ENCODE measurements at places on chromosomes 3 and 15. TPM values are rescaled to one million over a fixed set of nuclear protein-coding genes. Genes with fewer than 3 reads are reported as not detected.

The CACNA1D gene
- total RNA-seq = 1.7 TPM

GRCh38 chr15:55151631-55152030, 45.1 kb downstream of the RSL24D1 start:
- 0 out of 2 replicates have a peak, but pooled peaks cover 1% of the 10 kb centered on the region for H3K36me3 ChIP-seq
- no peak for DNase-seq
- no peak overlapping the region for H3K4me3 ChIP-seq

DNA sequence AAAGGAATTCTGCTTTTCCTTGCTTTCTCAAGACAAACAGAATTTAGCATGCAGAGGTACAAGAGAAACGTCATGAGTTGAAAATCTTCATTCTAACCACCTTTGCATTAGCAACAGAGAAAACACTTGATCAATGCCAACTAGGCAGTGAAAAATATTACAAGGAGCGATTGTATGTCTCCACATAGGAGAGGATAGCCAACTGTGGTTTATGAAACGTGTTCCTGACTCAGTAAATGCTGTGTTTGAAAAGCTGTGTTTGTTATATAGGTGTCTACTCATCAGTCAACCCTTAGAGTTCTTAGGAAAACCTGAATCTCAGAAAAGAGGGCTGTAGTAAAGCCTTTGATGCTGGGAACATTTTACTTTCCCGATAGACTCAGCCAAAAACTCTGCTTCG, 102.4 kb downstream of the FRMD4B start:
- no peak for DNase-seq
- no peak overlapping the region for H3K4me3 ChIP-seq
- no peaks in the 10 kb centered on the region for H3K36me3 ChIP-seq
- no peaks in the 10 kb centered on the region for H3K27me3 ChIP-seq
- H3K27ac ChIP-seq = no peak overlapping the region

The IL20RB gene
- total RNA-seq = 4.6 TPM

DNA sequence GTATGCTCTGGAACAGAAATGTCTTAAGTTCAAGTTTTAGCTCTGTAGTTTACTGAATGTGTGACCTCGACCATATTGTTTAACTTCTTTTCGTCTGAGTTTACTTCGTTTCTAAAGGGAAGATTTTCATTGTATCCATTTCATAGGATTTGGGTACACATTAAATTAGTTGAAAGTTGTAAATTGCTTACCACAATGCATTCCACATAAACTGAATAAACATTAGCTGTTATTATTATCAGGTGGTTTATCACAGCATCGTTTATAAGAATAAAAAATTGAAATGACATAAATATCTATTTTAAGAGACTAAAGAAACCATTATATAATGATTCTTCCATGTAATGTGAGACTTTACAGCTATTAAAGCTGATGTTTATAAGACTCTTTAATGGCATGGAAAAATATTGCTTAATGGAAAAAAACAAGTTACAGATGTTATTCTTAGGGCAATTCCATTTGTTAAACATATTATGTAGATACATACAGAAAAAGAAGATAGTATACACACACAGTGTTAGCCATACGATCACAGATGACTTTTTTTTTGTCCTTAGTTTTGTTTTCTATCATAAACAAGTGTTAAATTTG, 342.3 kb upstream of the SGO1 start:
- no peaks in the 10 kb centered on the region for H3K27me3 ChIP-seq
- H3K36me3 ChIP-seq = no peaks in the 10 kb centered on the region
- DNase-seq = no peak
- no peak overlapping the region for H3K27ac ChIP-seq
- no peak overlapping the region for H3K4me3 ChIP-seq
- H3K4me1 ChIP-seq = no peaks in the 10 kb centered on the region

The SV2B gene
- total RNA-seq = 0.76 TPM

- H3K36me3 ChIP-seq = no peaks in the 10 kb centered on the region
- no peaks in the 10 kb centered on the region for H3K4me1 ChIP-seq
- H3K27me3 ChIP-seq = no peaks in the 10 kb centered on the region
- no peak overlapping the region for H3K27ac ChIP-seq
- no peak for DNase-seq
Measured at GRCh38 chr3:3531476-3531875, 267.8 kb upstream of the LRRN1 start.

- no peaks in the 10 kb centered on the region for H3K27me3 ChIP-seq
- DNase-seq = no peak
- H3K4me3 ChIP-seq = no peak overlapping the region
- H3K27ac ChIP-seq = no peak overlapping the region
Measured at GRCh38 chr3:95134693-95135413, 1072.0 kb downstream of the NSUN3 start.

- no peak for DNase-seq
- peaks cover 6% of the 10 kb centered on the region for H3K4me1 ChIP-seq
- no peaks in the 10 kb centered on the region for H3K27me3 ChIP-seq
Measured at GRCh38 chr3:39327053-39327745, 2.3 kb upstream of the CCR8 start.

GRCh38 chr3:45592830-45593707, 1.5 kb upstream of the LIMD1 start:
- peak overlapping the region; percentile 75 for H3K27ac ChIP-seq
- H3K4me3 ChIP-seq = peak overlapping the region; percentile 82
- H3K27me3 ChIP-seq = no peaks in the 10 kb centered on the region
- H3K36me3 ChIP-seq = no peaks in the 10 kb centered on the region
- peak; percentile 98 for DNase-seq

GRCh38 chr3:49417516-49418120, 4.7 kb downstream of the AMT start:
- DNase-seq = peak; percentile 27
- H3K27ac ChIP-seq = no peak overlapping the region
- no peaks in the 10 kb centered on the region for H3K36me3 ChIP-seq
- peaks cover 7% of the 10 kb centered on the region for H3K4me1 ChIP-seq
- no peaks in the 10 kb centered on the region for H3K27me3 ChIP-seq

DNA sequence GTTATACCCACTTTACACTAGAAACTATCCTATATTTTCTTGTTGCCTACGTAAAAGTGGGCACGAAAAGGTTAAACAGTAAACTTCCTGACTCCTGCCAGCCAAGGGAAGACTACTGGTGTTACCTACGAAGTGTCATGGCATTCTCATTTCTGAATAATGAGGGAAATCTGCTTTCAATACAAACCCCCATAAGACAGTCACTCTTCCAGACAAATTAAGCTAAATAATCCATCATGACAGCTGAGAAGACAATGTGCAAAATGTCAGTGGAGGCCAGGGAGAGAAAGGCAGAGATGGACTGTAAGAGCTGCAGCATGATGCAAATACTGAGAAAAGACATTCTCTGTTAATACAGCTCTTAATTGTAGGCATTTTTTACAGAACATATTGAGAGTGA, 136.5 kb downstream of the SERPINI1 start:
- H3K36me3 ChIP-seq = no peaks in the 10 kb centered on the region
- peaks cover 7% of the 10 kb centered on the region for H3K4me1 ChIP-seq
- no peak overlapping the region for H3K27ac ChIP-seq
- no peaks in the 10 kb centered on the region for H3K27me3 ChIP-seq
- DNase-seq = no peak

DNA sequence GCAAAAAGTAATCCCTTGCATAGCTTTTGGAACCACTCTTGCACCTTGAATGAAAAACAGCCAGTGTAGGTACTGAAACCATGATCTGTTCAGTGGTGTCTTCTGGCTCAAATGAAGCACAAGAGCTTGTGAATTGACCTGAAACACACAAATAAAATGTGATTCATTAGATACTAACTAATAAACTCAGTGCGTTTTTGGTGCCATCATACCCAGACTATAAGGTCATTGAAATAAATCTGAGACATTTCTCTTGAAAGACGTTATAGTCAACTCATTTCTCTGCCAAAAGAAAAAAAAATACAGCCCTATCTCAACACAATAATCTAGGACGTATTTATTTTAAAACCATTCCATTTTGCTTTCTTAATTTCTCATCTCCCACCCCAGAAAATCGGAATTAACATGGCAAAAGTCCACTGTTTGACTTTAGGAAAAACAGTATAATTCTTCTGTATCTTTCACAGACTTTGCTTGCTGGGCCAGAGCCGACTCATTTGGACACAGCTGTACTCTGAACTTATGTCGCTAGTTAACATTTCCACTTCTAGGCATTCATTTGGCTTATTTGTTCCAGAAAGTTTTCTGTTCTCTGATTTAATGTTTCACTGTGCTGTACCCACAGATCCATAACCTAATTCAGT, 284.9 kb upstream of the TBL1XR1 start:
- no peak overlapping the region for H3K4me3 ChIP-seq
- no peak for DNase-seq
- H3K27me3 ChIP-seq = no peaks in the 10 kb centered on the region
- no peaks in the 10 kb centered on the region for H3K36me3 ChIP-seq
- H3K27ac ChIP-seq = no peak overlapping the region

The PLSCR5 gene
- not detected for total RNA-seq

The CYP19A1 gene
- total RNA-seq = not detected

The CPB1 gene
- not detected for total RNA-seq

- H3K27ac ChIP-seq = no peak overlapping the region
- no peaks in the 10 kb centered on the region for H3K36me3 ChIP-seq
- H3K4me3 ChIP-seq = no peak overlapping the region
- peaks cover 20% of the 10 kb centered on the region for H3K4me1 ChIP-seq
- DNase-seq = no peak
- H3K27me3 ChIP-seq = peaks cover 50% of the 10 kb centered on the region
Measured at GRCh38 chr3:98730338-98730737, 32.8 kb upstream of the ST3GAL6 start.

GRCh38 chr3:39809995-39810595, 686 bp downstream of the MYRIP start:
- H3K4me3 ChIP-seq = peak overlapping the region; percentile 81
- peak; percentile 60 for DNase-seq
- H3K4me1 ChIP-seq = peaks cover 18% of the 10 kb centered on the region

- no peaks in the 10 kb centered on the region for H3K36me3 ChIP-seq
- no peak overlapping the region for H3K27ac ChIP-seq
- no peak overlapping the region for H3K4me3 ChIP-seq
- H3K27me3 ChIP-seq = no peaks in the 10 kb centered on the region
- H3K4me1 ChIP-seq = no peaks in the 10 kb centered on the region
Measured at GRCh38 chr15:38610748-38611147, 46.1 kb upstream of the RASGRP1 start.

GRCh38 chr3:172279191-172279640, 169.0 kb downstream of the GHSR start:
- peaks cover 4% of the 10 kb centered on the region for H3K4me1 ChIP-seq
- no peaks in the 10 kb centered on the region for H3K27me3 ChIP-seq
- no peak overlapping the region for H3K27ac ChIP-seq
- DNase-seq = no peak

DNA sequence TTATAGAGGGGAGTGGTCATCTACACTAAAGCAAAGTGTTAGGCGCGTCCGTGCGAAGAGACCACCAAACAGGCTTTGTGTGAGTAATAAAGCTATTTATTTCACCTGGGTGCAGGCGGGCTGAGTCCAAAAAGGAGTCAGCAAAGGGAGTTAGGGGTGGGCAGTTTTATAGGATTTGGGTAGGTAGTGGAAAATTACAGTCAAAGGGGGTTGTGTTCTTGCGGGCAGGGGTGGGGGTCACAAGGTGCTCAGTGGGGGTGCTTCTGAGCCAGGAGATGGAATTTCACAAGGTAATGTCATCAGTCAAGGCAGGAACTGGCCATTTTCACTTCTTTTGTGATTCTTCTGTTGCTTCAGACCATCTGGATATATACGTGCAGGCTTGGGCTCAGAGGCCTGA, 47.1 kb downstream of the OIP5 start:
- peaks cover 9% of the 10 kb centered on the region for H3K4me1 ChIP-seq
- no peaks in the 10 kb centered on the region for H3K27me3 ChIP-seq
- H3K4me3 ChIP-seq = peak overlapping the region; percentile 80
- peak; percentile 28 for DNase-seq
- H3K27ac ChIP-seq = peak overlapping the region; percentile 73
- peaks cover 38% of the 10 kb centered on the region for H3K36me3 ChIP-seq

The ZNF620 gene
- 13.6 TPM for total RNA-seq

DNA sequence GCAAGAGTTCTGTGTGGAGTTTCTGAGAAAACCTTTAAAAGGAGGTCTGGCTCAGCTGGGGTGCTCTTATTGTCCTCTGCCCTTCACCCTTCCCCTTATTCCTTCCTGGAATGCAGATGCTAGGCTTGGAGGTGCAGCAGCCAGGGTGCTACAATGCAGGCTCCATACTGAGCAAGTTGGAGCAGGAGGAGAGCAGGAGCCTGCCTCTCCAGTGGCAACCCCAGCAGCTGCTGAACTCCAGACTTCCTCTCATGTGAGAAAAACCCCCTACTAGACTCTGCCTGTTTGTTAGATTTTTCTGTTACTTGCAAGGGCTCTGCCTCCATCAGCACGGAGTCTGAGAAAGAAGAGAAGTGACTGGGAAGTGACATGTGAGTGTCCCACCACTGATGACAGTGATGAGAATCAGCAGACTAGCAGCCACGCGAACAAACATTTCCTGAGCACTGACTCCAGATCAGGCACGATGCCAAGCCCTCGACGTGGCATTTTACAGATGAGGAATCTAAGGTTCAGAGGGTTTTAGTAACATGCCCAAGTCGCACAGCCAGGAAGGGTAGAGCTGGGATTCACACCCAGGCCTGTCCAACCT, 16.1 kb upstream of the RARRES1 start:
- H3K27ac ChIP-seq = no peak overlapping the region
- no peaks in the 10 kb centered on the region for H3K4me1 ChIP-seq
- no peaks in the 10 kb centered on the region for H3K27me3 ChIP-seq
- DNase-seq = no peak
- no peaks in the 10 kb centered on the region for H3K36me3 ChIP-seq

The AADACL2 gene
- not detected for total RNA-seq

GRCh38 chr3:153215966-153216365, 53.9 kb downstream of the RAP2B start:
- DNase-seq = no peak
- no peaks in the 10 kb centered on the region for H3K27me3 ChIP-seq
- no peaks in the 10 kb centered on the region for H3K36me3 ChIP-seq
- peaks cover 9% of the 10 kb centered on the region for H3K4me1 ChIP-seq
- H3K4me3 ChIP-seq = no peak overlapping the region

- H3K27ac ChIP-seq = peak overlapping the region; percentile 50
- H3K4me1 ChIP-seq = peaks cover 44% of the 10 kb centered on the region
- H3K27me3 ChIP-seq = no peaks in the 10 kb centered on the region
- no peak for DNase-seq
- no peak overlapping the region for H3K4me3 ChIP-seq
- no peaks in the 10 kb centered on the region for H3K36me3 ChIP-seq
Measured at GRCh38 chr3:190012784-190013183, 107.9 kb downstream of the P3H2 start.

The ALG1L2 gene
- not detected for total RNA-seq

- DNase-seq = no peak
- no peak overlapping the region for H3K27ac ChIP-seq
- no peaks in the 10 kb centered on the region for H3K36me3 ChIP-seq
- H3K4me3 ChIP-seq = no peak overlapping the region
Measured at GRCh38 chr3:153180860-153181372, 18.9 kb downstream of the RAP2B start.

DNA sequence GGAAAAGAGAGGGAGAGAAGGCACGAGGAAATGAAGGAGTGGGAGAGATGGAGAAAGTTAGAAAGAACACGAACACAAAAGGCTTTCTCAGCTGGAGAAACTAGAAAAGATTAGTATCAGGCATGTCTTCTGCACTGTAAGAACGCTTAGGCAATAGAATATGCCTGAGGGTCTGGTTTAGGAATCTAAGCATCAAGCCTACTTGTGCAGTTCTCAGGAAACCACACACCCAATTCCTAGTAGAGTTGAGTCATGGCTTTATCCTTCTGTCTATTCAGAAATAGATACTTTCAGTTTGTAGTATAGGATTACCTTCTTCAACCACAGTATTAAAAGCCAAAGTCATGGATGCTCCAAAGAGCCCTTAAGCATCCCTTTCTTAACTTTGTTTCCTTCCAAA, 969.4 kb downstream of the NTRK3 start:
- H3K27me3 ChIP-seq = no peaks in the 10 kb centered on the region
- no peak for DNase-seq
- H3K4me1 ChIP-seq = no peaks in the 10 kb centered on the region

The SLC28A2 gene
- not detected for total RNA-seq

Measured in GM23338 (cell line).